ENCODE measurements at places on chromosomes 3 and 15. TPM values are rescaled to one million over a fixed set of nuclear protein-coding genes. Genes with fewer than 3 reads are reported as not detected.

TRIM42 gene
- total RNA-seq: not detected

CAMP gene
- total RNA-seq: not detected

SLC6A11 gene
- 0.03 TPM for total RNA-seq

SLC22A14 gene
- total RNA-seq: not detected

LMAN1L gene
- total RNA-seq: not detected

CFAP20DC gene
- total RNA-seq: 2.3 TPM

SEMA3G gene
- 0.10 TPM for total RNA-seq

GP5 gene
- total RNA-seq: not detected

RPP25 gene
- total RNA-seq: 27.3 TPM

CLRN1 gene
- not detected for total RNA-seq

SLC2A2 gene
- total RNA-seq: not detected

HTR3E gene
- total RNA-seq: not detected

IMPG2 gene
- not detected for total RNA-seq

GOLGA8G gene
- total RNA-seq: not detected

PLXNA1 gene
- 21.6 TPM for total RNA-seq

CCDC54 gene
- not detected for total RNA-seq

FGF12 gene
- 0.61 TPM for total RNA-seq

ARNT2 gene
- 16.7 TPM for total RNA-seq

SAMD7 gene
- total RNA-seq: not detected

CLDN16 gene
- 0.06 TPM for total RNA-seq

POPDC2 gene
- 0.18 TPM for total RNA-seq

TRH gene
- total RNA-seq: not detected

RPUSD3 gene
- total RNA-seq: 43.3 TPM

TMOD2 gene
- 1.7 TPM for total RNA-seq

CRABP1 gene
- total RNA-seq: 0.71 TPM

WNT7A gene
- total RNA-seq: 0.10 TPM

KCNAB1 gene
- total RNA-seq: not detected

DPPA4 gene
- not detected for total RNA-seq

SPSB4 gene
- total RNA-seq: not detected

CSPG4 gene
- total RNA-seq: 0.10 TPM

SERPINI2 gene
- total RNA-seq: not detected

THBS1 gene
- 33.6 TPM for total RNA-seq

GOLGA8J gene
- not detected for total RNA-seq

VPS8 gene
- 9.4 TPM for total RNA-seq

FEZF2 gene
- total RNA-seq: not detected

STRA6 gene
- total RNA-seq: 63.6 TPM

CALML4 gene
- total RNA-seq: 9.3 TPM

CHRD gene
- 0.12 TPM for total RNA-seq
